ENCODE measurements at places on chromosomes 1 and 21.

DNA sequence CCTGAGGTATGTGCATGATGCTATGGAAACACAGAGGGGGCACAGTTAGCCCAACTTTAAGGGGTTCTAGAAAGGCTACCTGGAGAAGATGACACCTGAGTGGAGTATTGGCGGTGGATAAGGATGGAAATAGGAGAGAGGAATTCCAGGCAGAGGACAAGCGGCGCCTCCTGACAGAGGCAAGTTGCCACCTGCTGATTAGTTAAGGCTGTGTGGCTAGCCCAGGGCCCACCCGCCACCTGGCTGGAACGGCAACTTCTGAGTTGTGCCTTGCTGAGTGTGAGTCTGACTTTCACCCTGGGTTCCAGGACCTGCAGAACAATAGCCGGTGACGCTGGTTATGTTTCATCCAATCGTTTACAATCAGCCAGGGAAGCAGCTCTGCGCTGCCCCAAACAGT lies 126.9 kb upstream of the LMO4 start:
- no peak for DNase-seq

- no peak for DNase-seq
Measured at GRCh38 chr1:63914241-63914640, 140.4 kb downstream of the ROR1 start.

GRCh38 chr21:42258150-42258884 lies 39.4 kb downstream of the ABCG1 start:
- no peak for DNase-seq

GRCh38 chr1:220290140-220290761 lies 18.0 kb upstream of the RAB3GAP2 start:
- no peak for DNase-seq

- no peak for DNase-seq
Measured at GRCh38 chr1:215863796-215864195, 296.7 kb downstream of the KCTD3 start.

DNA sequence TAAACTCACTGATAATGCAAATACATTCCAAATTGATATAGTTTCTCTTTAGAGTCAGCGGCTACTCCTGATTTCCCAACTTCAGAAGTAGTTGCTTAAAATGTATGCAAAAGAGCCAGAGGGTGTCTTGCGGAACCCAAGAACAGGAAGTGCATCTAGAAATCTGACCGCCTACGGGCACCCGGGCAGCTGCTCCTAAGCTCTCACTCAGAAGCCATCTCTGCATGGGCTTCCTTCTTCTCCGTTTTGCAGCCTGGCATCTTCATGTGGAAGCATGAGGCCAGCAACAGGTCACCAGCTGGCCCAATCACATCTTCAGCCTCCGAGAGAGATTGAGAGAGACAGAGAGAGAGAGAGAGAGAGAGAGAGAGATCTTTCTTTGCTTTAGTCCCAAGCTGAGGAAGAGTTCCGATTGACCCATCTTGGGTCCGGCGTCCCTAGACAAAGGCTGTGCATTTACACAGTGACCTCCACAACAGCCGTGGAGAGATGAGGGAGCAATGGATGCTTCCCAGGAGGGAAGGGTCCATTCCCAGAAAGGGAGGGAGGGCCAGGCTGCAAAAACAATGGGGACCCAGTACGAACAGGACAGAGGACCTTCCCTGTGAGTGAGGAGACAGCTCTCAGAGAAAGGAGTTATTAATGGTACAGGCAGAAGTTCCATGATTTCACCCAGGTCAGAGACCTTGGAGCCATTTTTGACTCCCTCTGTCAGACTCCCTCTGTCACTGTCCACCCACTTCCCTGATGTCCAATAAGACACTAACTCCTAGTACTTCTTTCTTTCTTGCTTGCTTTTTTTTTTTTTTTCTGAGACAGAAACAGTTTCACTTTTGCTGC lies 28.2 kb upstream of the SLC30A1 start:
- no peak for DNase-seq

- DNase-seq, result no peak
Measured at GRCh38 chr1:66367369-66367768, 166.6 kb upstream of the SGIP1 start.

DNA sequence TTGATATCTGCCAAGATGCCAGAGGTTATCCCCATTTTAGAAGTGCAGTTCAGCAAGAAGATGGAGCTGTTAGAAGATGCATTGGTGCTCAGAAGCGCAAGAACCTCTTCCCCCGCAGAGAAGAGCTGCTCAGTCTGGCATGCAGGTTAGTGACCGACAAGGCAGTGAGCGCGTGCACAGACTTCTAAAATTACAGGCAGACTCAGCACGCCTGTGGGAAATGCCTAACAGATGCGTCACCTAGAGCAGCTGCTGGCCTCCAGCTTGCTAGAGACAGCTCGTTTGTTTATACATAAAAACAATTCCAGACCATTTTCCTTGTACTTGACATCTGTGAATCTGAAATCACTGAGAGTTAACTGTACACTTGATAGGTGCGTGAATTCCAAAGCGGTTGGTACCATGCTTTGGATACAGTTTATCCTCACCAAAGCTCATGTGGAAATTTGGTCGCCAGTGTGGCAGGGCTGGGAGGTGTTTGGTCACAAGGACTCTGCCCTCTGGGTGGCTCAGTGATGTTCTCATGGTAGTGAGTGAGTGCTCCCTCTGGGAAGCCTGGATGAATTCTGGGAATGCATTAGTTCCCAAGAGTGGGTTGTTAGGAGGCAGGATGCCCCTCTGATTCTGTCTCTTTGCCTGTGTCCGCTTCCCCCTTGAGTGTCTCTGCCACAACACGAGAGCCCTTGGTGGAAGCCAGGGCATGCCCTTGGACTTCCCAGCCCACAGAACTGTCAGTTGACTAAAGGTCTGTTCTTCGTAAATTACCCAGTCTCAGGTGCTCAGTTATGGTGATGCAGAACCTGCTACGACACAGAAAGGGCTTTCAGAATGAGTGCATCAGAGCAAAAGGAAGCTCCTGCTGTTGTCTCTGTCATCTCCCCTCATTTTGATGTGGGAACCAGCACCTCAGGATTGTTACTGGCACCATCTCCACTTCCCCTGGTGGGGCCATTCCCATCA lies 24.4 kb downstream of the SNAP47 start:
- DNase-seq, result no peak

DNA sequence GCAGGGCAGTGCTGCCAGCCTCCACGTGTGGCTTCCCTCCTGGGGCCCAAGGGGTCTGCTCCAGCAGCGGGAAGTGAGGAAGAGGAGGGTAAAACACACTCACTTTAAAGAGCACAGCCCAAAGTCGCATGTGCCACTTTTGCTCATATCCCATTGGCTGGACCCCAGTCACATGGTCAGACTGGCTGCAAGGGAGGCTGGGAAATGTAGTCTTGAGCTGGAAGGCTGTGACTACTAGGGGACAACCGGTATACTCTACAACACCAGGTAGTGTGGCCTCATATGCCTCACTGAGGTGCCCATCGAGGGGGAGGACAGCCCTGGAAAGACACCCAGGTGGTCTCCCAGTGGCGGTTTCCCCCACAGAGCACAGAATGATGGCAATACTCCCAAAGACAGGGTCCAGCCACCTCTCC lies 45.2 kb downstream of the CAMK2N1 start:
- no peak for DNase-seq

DNA sequence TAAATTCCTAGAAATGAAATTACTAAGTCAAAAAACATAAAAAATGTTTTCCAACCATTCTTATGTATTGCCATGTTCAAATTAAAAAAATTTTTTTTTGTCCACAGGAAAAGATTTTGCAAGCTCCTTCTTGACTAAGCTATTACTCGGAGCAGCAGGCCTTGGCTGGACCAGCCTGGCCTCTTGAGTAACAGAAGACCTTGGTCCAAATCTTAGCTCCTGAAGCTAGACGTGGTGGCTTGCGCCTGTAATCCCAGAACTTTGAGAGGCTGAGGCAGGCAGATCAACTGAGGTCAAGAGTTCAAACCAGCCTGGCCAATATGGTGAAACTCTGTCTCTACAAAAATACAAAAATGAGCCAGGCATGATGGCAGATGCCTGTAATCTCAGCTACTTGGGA lies 77.6 kb downstream of the CLSTN1 start:
- DNase-seq, result no peak

DNA sequence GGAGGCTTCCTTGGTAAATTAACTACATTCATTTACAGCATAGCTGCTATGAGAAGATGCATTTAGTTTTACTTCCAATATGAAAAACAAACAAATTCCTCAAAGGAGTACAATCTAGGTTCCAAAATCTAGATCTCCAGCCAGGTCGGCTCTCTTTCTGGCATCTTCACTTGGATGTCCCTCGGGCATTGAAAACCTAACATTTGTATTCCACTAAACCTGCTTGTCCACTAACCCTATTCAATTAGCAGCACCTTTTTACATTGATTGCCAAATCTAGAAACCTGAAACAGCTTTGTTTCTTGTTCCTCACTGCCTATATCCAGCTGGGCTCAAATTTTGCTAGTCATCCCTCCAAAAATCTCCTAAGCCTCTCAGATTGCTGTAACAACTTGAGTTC lies 14.3 kb upstream of the CXADR start:
- no peak for DNase-seq

DNA sequence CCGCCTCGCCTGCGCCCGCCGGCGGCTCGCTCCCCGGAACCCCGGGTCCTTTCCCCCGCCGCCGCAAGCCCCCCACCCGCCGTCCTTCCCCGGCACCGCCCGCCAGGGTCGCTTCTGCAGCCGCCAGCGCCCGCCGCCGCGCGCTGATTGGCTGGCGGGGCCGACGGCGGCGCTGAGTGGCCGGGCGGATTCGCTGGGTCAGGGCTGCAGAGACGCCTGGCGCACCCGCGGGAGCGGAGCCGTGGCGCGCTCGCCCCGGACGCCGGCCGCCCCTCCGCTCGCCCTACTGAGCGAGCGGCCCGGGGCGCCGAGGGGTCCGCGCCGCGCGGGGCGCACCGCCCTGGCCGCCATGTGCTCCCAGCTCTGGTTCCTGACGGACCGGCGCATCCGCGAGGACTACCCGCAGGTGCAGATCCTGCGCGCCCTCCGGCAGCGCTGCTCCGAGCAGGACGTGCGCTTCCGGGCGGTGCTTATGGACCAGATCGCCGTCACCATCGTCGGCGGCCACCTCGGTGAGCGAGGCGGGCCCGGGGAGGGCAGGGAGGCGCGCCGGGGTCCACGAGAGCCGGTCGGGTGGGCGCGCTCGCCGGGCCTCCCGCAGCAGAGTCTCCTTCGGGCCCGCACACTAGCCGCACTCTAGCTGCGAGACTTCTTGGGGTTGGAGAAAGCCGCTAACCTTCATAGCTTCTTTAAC lies at the start of gene RIMKLA:
Gene RIMKLA (plus strand): TSS at position 207 of the 694 bp plus-strand sequence. CDS start 143 bp downstream, at position 350.
- DNase-seq, result no peak

GRCh38 chr1:218376722-218377121 lies 31.6 kb downstream of the TGFB2 start:
- no peak for DNase-seq

- DNase-seq, result no peak
Measured at GRCh38 chr1:156367383-156368156, 1.4 kb upstream of the RHBG start.

DNA sequence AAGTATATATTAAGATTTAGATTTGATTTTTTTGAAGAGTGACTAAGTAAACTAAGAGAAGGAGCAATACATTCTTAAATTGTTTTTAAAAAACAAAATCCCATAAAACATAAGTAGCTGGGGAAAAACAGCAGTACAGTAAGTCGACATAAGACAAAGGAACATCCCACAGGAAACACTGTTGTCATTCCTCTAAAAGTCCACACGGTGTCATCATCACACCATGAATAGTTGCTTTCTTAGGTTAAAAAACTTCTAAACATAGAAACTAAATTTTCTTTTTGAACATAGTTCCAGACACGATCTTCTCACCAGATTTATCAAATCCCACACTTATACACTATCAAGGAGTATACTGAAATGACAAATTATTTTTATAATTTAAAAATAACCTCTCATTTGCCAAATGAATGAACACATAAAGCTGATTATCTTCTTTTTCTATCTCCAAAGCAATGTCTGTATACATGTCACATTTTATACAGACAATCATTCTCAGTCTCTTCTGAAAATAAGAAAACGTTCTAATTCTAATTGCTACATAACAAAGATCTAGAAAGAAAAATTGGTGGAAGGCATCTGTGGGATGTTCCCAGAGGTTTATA lies 15.8 kb downstream of the ODF2L start:
- DNase-seq, result no peak

GRCh38 chr1:23100074-23100748 lies 68.4 kb downstream of the LUZP1 start:
- no peak for DNase-seq

DNA sequence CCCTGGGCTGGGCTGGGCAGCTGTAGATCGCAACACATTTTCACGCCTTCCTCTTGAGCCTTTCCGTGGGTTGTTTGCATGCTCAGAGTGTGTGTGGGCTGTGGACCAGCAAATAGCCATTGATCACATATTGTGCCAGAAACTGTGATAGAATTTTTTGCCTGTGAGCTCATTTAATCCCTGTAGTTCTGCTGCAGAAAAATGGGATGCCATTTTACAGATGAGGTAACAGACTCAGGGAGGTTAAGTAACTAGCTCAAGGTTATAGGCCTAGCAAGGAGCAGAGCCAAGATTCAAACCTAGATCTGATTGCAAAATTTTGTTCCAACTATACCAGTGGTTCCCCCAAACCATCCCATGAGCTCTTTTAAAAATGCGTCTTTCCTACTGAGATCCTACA lies 10.5 kb downstream of the SPATA46 start:
- DNase-seq, result no peak

DNA sequence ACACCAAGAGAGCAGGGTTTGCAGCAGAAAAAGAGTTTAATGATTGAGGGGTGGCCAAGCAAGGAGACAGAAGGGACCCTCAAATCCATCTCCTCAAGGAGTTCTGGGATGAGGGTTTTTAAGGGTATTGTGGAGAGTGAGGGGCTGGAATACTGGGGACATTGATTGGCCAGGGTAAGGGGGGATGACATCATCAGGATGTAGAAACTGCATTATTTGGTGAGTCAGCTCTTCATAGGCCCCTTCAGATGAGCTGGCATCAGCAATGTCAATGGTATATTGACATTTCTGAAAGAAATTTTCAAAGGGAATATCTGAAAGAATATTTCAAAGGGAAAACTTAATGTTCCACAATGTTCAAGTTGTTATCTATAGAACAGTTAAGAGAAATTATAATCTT lies 168.1 kb upstream of the SNX7 start:
- no peak for DNase-seq

DNA sequence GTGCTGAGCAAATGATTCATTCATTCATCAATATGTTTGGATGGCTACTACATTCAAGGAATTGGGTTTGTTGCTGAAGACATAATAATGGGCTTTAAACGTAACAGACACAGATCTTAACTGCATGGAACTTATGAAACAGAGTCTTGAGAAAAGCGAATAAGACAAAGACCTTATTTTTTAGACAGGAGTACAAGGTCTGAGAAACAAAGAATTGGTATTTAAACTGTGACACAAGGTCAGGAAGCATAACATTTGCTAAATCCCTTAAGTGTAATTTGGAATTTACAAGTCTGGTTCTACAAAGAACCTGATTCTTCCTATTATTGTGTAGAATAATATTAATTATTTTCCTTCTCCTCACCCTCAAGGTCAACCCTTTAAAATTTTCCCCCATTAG lies 565.4 kb upstream of the RGS18 start:
- no peak for DNase-seq

- DNase-seq, result no peak
Measured at GRCh38 chr1:30664103-30664755, 59.2 kb downstream of the MATN1 start.

- no peak for DNase-seq
Measured at GRCh38 chr1:170666541-170667254, 2.8 kb downstream of the PRRX1 start.

Measured in cortex of kidney (tissue), 1 donor.